ENCODE measurements at places on chromosomes 11 and 22. TPM values are rescaled to one million over a fixed set of nuclear protein-coding genes. Genes with fewer than 3 reads are reported as not detected.

Gene PANX3
- total RNA-seq = not detected

Gene GLB1L2
- 3.1 TPM for total RNA-seq

Gene RHOD
- 0.59 TPM for total RNA-seq

Gene KCNJ4
- total RNA-seq = not detected

Gene NARS2
- total RNA-seq = 15.8 TPM

Gene SYNGR1
- total RNA-seq = not detected

Gene APOL5
- not detected for total RNA-seq

Gene FAM111B
- 63.7 TPM for total RNA-seq

Gene PCNX3
- total RNA-seq = 66.4 TPM

Data from T-helper 1 cell treated with Interleukin-12 subunit alpha and Interleukin-12 subunit beta and Interleukin-4 antibody, amounts not matched to agents 30 ng/mL and 1 ng/mL, for 36 hours (primary cell).